Mesothelial cell of epicardium (in vitro differentiated cells): ENCODE measurements at places on chromosomes 2 and 18.
A peak's percentile ranks its signal among the peaks of the same experiment; 100 is the strongest.

DNA sequence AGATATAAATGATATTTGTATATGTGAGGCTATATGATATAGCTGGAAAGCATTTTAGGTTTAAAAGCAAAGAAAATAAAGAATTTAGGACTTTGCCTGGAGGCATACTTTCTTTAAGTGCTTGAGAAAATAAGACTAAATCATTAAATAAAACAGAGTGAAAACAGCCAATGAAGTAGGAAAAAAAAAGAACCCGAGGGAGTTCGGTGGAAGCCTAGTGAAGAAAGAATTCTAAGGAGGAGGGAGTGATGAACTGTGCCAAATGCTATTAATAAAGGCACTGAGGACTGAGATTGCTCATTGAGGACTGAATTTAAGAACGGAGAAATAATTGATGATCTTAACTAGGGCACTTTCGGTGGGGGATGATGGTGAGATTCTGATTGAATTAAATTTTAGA is 573.5 kb downstream of the DSC3 start:
- H3K4me3 ChIP-seq, result no peak overlapping the region
- H3K27ac ChIP-seq, result peak overlapping the region; percentile 10
- H3K27me3 ChIP-seq, result no peaks in the 10 kb centered on the region
- peaks cover 26% of the 10 kb centered on the region for H3K4me1 ChIP-seq
- DNase-seq, result no peak

- DNase-seq, result no peak
- no peaks in the 10 kb centered on the region for H3K36me3 ChIP-seq
- H3K4me1 ChIP-seq, result peaks cover 1% of the 10 kb centered on the region
- no peak overlapping the region for H3K27ac ChIP-seq
Observed at GRCh38 chr2:18724371-18725145, 135.2 kb upstream of the NT5C1B start.

- no peak overlapping the region for H3K4me3 ChIP-seq
- no peaks in the 10 kb centered on the region for H3K27me3 ChIP-seq
- H3K27ac ChIP-seq, result no peak overlapping the region
- no peak for DNase-seq
- peaks cover 4% of the 10 kb centered on the region for H3K4me1 ChIP-seq
Observed at GRCh38 chr2:200226451-200227426, 79.8 kb upstream of the SPATS2L start.

DNA sequence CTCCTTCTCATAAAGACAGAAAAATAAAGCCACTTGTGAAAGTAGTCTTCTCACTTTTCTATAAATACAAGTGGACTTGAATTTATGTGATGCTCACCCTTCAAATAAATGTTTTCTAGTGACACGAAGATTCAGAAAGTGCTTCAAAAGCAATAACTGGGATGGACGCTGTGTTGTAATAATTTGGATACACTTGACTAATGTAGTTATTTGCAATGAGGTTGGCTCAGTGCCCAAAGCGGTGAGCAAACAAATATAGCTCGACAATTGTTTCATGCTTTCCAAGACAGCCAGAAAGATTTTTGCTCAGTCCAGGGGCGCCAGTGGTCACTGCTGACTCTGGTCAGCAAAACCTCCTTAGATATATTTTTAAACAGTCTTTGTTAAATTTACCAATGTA is 278.6 kb upstream of the KLHL14 start:
- H3K4me3 ChIP-seq, result no peak overlapping the region
- H3K4me1 ChIP-seq, result no peaks in the 10 kb centered on the region
- no peak overlapping the region for H3K27ac ChIP-seq
- no peaks in the 10 kb centered on the region for H3K36me3 ChIP-seq

GRCh38 chr2:69065735-69066336 is 52.9 kb downstream of the ANTXR1 start:
- no peak for DNase-seq
- H3K4me3 ChIP-seq, result no peak overlapping the region
- no peaks in the 10 kb centered on the region for H3K27me3 ChIP-seq
- H3K36me3 ChIP-seq, result peaks cover 30% of the 10 kb centered on the region
- peaks cover 18% of the 10 kb centered on the region for H3K4me1 ChIP-seq
- H3K27ac ChIP-seq, result no peak overlapping the region

GRCh38 chr18:8959551-8960135 is 142.9 kb upstream of the NDUFV2 start:
- no peak overlapping the region for H3K4me3 ChIP-seq
- H3K27ac ChIP-seq, result peak overlapping the region; percentile 52
- H3K27me3 ChIP-seq, result no peaks in the 10 kb centered on the region
- DNase-seq, result no peak

- H3K36me3 ChIP-seq, result peaks cover 3% of the 10 kb centered on the region
- no peaks in the 10 kb centered on the region for H3K27me3 ChIP-seq
- peak; percentile 57 for DNase-seq
- no peak overlapping the region for H3K4me3 ChIP-seq
Observed at GRCh38 chr2:26298638-26299393, 47.1 kb upstream of the SELENOI start.

DNA sequence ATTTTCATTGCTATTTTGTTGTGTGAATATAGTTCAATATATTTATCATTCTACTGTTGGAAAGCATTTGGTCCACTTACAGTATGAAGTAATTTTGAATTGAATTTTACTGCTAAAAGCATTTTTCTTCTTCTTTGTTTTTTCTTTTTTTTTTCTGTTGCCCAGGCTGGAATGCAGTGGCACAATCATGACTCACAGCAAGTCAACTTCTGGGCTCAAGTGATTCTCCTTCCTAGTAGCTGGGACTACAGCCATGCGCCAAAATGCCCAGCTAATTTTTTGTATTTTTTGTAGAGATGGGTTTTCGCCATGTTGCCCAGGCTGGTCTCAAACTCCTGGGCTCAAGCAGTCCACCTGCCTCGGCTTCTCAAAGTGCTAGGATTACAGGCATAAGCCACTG is 2.4 kb upstream of the ETAA1 start:
- H3K4me3 ChIP-seq, result no peak overlapping the region
- H3K36me3 ChIP-seq, result no peaks in the 10 kb centered on the region
- no peaks in the 10 kb centered on the region for H3K27me3 ChIP-seq

DNA sequence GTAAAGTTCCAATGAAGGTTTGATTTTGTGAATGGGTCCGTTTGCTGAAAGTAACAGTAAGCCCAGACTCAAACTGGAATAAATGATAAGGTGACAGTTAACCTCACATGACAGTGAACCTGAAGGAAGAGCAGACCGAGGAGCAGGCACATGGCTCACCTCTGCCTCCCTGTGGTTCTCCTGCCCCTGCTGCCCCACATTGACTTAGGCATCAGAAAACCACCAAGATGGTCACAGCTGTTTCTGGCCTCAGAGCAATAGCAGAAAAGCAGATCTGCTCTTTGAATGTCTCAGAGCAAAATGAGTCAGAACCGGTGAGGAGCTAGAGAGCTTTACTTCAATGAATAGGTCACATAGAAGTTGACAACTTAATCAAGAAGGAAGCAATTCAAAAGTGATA is 487.6 kb downstream of the METTL4 start:
- no peak for DNase-seq
- no peak overlapping the region for H3K4me3 ChIP-seq
- H3K27ac ChIP-seq, result no peak overlapping the region
- H3K27me3 ChIP-seq, result no peaks in the 10 kb centered on the region
- H3K36me3 ChIP-seq, result no peaks in the 10 kb centered on the region

DNA sequence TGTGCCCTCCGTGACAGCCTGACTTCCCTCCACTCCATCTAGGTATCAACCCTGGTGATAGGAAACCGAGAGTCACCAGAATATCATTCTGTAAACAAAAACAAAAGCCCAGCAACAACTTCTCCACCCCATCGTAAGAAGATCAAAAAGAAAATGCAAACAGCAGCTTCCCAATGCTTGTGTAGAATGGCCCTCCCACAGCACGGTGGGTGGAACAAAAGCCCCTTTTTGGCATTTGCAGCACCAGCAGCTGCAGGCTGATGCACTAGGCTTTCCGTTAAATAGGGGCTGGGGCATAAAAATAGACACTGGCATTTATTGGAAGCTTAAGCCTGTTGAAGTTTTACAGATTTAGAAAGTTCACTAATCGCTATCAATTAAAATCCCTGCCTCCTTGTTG is 513.0 kb downstream of the GALR1 start:
- H3K4me3 ChIP-seq, result no peak overlapping the region
- no peaks in the 10 kb centered on the region for H3K4me1 ChIP-seq
- no peaks in the 10 kb centered on the region for H3K36me3 ChIP-seq
- DNase-seq, result no peak
